Fibroblast of villous mesenchyme (primary cell): ENCODE measurements at places on chromosomes 11 and 22. TPM values are rescaled to one million over a fixed set of nuclear protein-coding genes. Genes with fewer than 3 reads are reported as not detected.

LRRN4CL gene
- total RNA-seq, result 6.9 and 15.5 TPM in 2 replicates

CAVIN3 gene
- 142 and 374 TPM in 2 replicates for total RNA-seq

PPM1F gene
- 33.2 and 36.7 TPM in 2 replicates for total RNA-seq

FIBIN gene
- total RNA-seq, result 25.9 and 26.4 TPM in 2 replicates

SLC35F2 gene
- total RNA-seq, result 4.8 and 14.7 TPM in 2 replicates

TEAD1 gene
- 209 and 244 TPM in 2 replicates for total RNA-seq
